Cardiac atrium fibroblast (primary cell): ENCODE measurements at places on chromosomes 16 and 17. TPM values are rescaled to one million over a fixed set of nuclear protein-coding genes. Genes with fewer than 3 reads are reported as not detected.

Gene KRTAP2-1
- total RNA-seq, result not detected in 2 replicates

Gene MSRB1
- 11.8 and 13.7 TPM in 2 replicates for total RNA-seq

Gene SOX9
- 17.0 and 36.3 TPM in 2 replicates for total RNA-seq

Gene NTN3
- total RNA-seq, result not detected in 2 replicates

Gene DPEP1
- total RNA-seq, result 2.5 TPM in 1 of 2 replicates, not detected in the other

Gene KIF18B
- 4.2 and 5.2 TPM in 2 replicates for total RNA-seq

Gene CACNG3
- total RNA-seq, result not detected in 2 replicates

Gene C17orf100
- total RNA-seq, result 1.6 and 2.9 TPM in 2 replicates

Gene ZSCAN10
- total RNA-seq, result not detected in 2 replicates

Gene DPH1
- total RNA-seq, result 23.6 and 38.6 TPM in 2 replicates

Gene TLCD3A
- 31.6 and 37.4 TPM in 2 replicates for total RNA-seq

Gene C17orf78
- not detected in 2 replicates for total RNA-seq

Gene NOMO2
- 95.0 and 131 TPM in 2 replicates for total RNA-seq

Gene DPEP3
- not detected in 2 replicates for total RNA-seq

Gene CNGB1
- total RNA-seq, result not detected in 2 replicates

Gene DNAI2
- total RNA-seq, result not detected in 2 replicates

Gene OTOP2
- total RNA-seq, result not detected in 2 replicates

Gene CA5A
- total RNA-seq, result not detected in 2 replicates

Gene MSLN
- total RNA-seq, result not detected in 2 replicates

Gene ACSM5
- total RNA-seq, result 6.3 and 6.9 TPM in 2 replicates

Gene NOXO1
- total RNA-seq, result 0.32 TPM in 1 of 2 replicates, not detected in the other

Gene DBF4B
- total RNA-seq, result 4.2 and 4.4 TPM in 2 replicates
